Fibroblast of skin of right biceps (primary cell): ENCODE measurements at places on chromosomes 7 and 10.
A peak's percentile ranks its signal among the peaks of the same experiment; 100 is the strongest.

DNA sequence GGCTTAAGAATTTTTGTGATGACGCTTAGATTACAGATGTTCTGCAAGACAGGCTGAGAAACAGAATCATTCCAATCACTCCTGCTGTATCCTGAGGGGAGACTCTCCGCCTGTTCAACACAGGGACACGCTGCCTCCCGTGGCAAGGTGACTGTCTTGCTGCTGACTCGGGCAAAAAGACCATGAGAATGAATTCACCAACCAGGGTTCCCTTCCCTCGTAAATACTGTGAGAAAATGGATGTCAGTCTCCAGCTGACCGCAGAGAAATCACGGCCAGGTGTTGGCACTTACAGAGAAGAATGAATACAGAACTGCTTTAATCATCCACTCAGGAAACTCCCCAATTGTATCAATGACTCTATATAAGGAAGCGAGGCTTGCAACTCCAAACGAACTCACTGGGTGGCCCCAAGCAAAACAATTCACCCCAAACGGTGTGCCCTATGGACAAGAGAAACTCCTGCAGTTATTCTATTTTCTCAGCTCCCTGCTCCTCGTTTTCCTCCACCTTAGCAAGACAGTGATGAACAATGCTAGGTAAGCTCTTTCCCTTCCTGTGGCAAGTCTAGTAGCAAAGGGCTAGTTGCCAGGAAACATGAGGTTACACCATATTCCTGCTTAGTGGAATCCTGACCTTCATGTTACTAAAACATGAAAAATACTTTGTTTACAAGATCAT lies 22.8 kb downstream of the GNA12 start:
- peak; percentile 90 for DNase-seq

DNA sequence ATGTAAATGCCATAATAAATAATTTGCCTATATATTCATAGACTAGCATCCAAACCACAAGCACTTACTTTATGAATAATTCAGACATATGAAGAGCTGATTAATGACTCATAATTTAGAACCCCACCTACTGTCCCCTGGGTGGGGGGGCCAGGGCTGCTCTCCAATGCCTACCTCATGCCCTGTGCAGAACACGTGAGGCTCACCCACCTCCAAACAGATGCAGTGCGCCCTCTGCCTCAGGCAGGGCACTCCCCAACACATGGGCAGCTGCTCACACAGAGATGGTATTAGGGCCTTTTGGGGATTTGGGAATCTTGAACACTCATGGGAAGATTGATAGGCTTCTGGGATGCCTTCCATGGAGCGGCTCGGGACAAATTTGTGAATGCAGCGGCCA lies 75.1 kb upstream of the INSIG1 start:
- DNase-seq, result peak; percentile 48

GRCh38 chr10:30027057-30028005 lies 32.1 kb downstream of the JCAD start:
- DNase-seq, result peak; percentile 27

DNA sequence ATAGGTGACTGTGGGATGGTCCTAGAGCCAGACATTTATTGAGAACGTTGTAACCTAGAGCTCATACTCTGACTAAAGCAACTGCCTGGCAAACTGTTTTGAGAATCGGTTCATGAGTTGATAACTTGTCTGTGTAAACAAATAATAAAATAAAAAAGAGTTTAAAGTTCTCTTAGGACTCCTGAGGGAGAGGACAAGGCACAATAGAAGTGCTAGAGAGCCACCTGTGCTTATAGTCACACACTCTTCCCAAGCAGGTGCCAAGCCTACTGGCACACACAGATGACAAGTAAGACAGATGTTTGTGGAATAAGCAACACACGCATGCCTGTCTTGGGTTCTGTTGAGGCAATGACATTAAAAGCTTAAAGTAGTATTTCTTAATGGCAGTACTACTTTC lies 7.9 kb downstream of the EDRF1 start:
- DNase-seq, result no peak

DNA sequence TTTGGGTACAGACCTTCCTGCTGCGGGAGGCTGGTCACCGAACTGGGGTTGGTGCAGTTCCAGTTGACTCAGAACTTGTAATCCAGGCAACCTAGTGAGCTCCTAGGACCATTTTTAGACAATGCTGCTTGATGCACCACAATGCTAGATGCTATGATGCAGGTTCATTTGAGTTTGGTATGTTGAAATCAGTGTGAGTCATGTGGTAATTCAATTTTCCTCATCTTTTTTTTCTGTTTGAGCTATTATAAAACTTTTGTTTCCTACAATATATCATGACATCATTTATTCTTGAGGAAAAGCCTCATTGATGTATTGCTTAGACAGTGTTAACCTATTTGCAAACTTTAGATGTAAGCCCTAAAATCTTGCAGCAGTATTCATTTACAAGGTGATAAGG lies 40.9 kb upstream of the MTPN start:
- peak; percentile 27 for DNase-seq

- DNase-seq, result no peak
Observed at GRCh38 chr10:21692916-21693315, 158.9 kb downstream of the MLLT10 start.
